ENCODE measurements at places on chromosomes 5 and 9.

GRCh38 chr9:94860678-94861588 lies 134.4 kb downstream of the AOPEP start:
- DNase-seq, result peak; percentile 60

- DNase-seq, result no peak
These were observed 860.8 kb downstream of the PTPRD start for GRCh38 chr9:9751996-9752395.

- DNase-seq, result no peak
These were observed 19.4 kb downstream of the DCP2 start for GRCh38 chr5:112995764-112996618.

GRCh38 chr5:956941-957747 lies 51.5 kb upstream of the NKD2 start:
- no peak for DNase-seq

DNA sequence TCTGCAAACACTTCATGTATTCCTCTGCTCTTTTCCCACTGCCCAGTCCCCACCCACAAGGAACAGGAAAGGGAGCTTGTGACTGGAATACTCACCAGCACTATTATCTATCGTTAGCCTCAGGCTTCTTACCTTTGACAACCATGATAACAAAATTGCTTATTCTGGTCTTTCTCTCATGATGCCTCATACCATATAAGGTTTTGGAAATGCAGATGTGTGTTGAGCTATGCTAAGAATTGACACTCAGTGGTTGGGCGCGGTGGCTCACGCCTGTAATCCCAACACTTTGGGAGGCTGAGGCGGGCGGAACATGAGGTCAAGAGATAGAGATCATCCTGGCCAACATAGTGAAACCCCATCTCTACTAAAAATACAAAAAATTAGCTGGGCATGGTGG lies 25.4 kb downstream of the SOX30 start:
- DNase-seq, result no peak

Measured in GM12864 (cell line).